Left lung (tissue), 14 donors: ENCODE measurements at places on chromosomes 5 and 9. TPM values are rescaled to one million over a fixed set of nuclear protein-coding genes. Genes with fewer than 3 reads are reported as not detected.
A peak's percentile ranks its signal among the peaks of the same experiment; 100 is the strongest.

CATSPER3 gene
- 1.1 TPM for polyA plus RNA-seq

OR1Q1 gene
- not detected for polyA plus RNA-seq

PCDH1 gene
- 29.8 TPM for polyA plus RNA-seq

PCDHGA4 gene
- polyA plus RNA-seq: 3.1 TPM

NR5A1 gene
- 0.06 TPM for polyA plus RNA-seq

SIMC1 gene
- polyA plus RNA-seq: 30.6 TPM

GDF9 gene
- 1.2 TPM for polyA plus RNA-seq

MELK gene
- polyA plus RNA-seq: 17.7 TPM

ADAMTS13 gene
- polyA plus RNA-seq: 8.4 TPM

FOXE1 gene
- polyA plus RNA-seq: not detected

DNA sequence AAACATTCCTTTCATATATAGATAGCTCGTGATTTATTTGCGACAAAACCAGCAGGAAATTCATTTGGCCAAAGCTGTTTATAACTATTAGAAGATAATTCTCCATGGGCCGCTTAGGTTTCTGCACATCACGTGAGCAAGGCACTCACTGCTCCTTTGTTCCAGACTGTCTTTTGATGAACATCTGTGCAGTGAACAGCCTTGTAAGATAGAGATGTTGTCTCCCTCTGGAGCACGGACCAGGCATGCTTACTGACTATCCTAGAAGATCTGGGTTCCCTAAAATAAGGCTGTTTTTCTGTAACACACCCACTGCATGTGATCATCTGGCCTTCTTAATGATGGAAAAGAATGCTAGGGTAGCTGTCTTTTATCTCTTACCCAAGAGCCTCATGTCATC lies 30.9 kb downstream of the YIPF5 start:
- DNase-seq: no peak

DNA sequence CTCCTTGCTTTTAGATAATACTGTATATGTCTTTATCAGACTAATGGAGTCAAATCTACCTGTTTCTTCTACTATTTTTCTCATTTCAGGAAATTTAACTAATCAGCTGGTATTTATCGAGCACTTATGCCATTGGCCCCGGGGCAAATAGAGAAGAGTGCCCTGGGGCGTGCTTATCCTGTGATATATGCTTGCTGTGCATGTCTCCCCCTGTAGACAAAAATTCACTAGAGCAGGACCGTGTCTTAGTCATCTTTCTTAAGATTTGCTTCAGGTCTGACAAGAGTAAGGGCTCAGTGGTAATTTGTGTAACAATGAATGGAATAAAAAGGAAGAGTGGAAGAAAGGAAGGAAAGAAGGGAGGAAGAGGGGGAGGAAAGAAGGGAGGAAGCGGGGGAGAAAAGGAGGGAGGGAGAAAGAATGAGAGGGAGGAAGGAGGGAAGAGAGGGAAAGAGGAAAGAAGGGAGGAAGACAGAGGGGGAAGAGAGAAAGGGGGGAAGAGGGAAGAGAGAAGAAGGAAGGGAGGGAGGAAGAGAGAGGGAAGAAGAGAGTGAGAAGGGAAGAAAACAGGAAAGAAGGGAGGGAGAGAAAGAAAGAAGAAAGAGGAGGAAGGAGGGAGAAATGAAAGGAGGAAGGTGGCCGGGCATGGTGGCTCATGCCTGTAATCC lies 295.7 kb upstream of the PANK3 start:
- DNase-seq: no peak

- peak; percentile 22 for DNase-seq
Observed at GRCh38 chr5:179121667-179122111, 61.5 kb downstream of the ZNF354C start.

DNA sequence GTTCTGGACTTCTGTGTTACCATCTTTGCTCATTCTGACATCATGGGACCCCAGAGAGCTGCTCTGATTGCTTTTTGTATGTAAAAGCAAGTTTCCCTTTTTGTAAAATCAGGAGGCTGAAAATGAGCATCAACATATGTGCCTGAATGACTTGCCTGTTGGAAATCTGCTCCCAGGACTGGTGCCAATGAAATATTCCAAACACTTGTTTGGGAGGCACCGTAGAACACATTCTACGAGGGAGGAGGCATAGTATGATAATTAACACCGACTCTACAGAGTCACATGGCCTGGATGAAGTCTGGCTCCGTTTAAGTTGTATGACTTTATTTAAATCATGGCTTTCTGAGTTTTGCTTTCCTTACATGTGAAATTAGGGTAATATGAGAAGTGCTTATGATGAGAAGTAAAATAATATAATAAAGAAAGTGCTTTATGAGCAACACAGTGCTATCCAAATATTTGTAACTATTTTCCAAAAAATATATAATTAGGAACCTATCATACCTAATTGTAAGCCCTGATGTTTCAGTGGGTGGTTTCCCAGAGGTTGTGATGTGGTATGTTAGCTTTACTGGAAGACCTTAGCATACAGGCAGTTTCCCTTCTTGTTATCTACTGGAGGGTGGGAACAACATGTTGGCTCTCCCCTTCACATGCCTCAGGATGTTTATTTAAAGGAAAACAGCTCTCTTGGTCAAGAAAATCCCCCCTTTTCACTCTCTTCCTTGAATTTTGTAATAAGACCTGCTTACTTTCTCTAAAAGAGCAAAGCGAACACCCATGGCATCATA lies 238.1 kb downstream of the FBXL7 start:
- no peak for DNase-seq

- no peak for DNase-seq
Observed at GRCh38 chr9:81512641-81513040, 176.7 kb downstream of the TLE1 start.

DNA sequence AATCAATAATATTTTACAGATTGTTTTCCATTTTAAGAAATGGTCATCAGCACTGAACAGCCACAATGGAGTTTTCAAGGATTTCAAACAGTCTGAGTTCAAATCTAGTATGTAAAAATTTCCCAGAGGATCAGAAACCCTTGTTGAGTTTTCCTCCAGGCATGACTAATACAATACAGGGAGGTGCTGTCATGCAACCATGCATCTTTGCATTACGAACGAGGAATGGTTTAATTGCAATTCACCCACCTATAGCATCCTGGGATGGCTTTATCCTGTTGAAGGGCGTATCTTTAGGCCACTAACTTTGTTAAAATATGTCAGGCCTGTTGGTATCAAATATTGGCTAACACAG lies 196.4 kb downstream of the EFNA5 start:
- no peak for DNase-seq

DNA sequence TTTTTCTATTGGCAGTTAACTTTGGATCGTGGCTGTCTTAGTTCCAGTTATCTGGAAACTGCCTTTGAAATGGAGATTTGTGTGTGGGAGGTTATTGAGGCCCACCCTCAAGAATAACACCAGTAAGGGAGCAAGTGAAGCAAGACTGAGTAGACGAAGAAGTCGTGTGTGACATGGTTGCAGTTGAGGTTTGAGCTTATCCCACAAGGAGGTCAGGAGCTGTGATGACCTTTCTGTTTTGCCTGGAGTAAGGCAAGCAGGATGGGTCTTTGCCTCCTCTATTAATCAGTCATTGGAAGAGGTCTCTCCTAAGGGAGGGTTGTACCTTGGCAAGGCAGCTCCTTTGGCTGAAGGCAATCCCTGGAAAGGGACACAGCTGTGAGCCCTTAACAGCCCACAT lies 49.6 kb upstream of the CTXN3 start:
- DNase-seq: no peak

DNA sequence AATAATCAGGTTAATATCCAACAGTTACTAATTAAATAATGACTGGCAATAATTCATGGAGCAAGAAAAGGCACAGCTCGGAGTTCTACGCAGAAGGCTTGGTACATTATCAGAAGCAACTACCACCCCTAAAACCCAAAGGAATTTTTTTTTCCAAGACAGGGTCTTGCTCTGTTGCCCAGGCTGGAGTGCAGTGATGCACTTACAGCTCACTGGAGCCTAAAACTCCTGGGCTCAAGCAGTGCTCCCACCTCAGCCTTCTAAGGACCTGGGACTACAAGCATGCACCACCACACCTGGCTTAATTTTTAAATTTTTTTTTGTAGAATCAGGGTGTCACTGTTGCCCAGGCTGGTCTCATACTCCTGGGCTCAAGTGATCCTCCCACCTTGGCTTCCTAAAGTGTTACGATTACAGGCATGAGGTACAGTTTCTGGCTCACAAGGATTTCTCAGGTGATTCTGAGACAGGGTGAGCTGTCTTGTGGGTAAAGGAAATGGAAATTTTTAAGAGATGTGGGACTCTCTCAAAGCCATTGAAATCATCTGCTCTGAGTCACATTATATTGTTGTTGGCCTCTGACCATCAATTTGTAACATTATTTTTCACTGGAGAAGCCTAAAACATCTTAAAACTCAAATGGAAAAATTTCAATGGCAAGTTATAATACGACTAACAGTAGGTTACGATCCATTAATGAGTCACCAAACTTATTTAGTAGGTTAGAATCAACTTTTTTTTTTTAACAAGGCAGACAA lies 19.7 kb upstream of the HSDL2 start:
- DNase-seq: no peak

- no peak for DNase-seq
Observed at GRCh38 chr5:124732428-124733328, 13.8 kb downstream of the ZNF608 start.

- DNase-seq: no peak
Observed at GRCh38 chr5:34621277-34622097, 34.6 kb upstream of the RAI14 start.

DNA sequence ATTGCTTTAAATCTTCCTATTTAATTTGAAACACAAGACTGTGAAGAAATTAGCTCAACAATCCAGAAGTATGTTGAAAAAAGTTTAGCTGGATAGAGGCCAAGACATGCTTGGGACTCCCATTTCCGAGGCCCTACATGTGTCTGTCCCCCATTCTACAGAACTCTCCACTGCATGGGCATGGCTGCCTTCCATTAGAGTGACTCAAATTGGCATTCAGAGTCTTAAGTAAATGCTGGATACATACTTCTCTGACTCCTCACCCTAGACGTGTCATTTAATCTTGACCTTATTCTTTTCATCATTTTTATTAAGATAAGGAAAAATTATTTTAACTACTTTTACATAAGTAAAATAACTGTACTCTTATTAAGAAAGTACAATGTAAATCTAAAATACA lies 530.4 kb upstream of the CDH9 start:
- DNase-seq: no peak

DNA sequence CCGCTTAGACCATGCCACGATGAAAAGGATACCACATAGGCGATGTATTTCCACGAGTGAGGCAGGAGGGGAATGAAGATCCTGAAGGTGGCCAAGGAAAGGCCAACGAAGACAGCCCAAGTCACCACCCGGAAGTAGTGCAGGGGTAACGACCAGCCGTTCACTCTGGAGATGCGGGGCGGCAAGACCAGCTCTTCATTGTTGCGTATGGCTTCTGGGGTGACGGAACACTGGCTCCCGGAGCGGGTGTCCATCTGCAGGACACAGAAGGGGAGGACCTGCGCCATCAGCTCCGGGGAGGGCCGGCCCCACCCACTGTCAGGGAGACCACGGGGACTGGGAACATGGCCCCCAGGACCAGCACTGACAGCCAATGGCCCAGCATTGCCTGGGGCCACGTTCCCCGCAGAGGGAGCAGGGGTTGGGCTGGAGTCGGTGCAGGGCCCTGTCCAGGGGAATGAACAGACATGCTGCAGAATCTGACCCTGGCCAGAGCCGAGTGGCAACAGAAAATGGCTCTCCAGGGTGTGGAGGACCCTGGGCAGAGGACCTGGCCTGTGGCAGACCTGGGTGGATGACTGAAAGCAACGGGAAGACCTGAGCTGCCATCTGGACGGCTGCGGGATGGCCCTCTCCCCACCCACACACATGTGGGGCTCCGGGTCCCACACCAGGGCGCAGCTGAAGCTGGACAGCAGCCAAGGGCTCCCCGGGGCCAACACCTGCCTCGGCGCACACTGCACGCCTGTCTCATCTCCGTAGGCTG lies 17.7 kb downstream of the ZDHHC11B start:
- DNase-seq: no peak

GRCh38 chr9:110753731-110754231 lies 85.2 kb downstream of the MUSK start:
- no peak for DNase-seq

GRCh38 chr5:65197531-65198455 lies 283.9 kb downstream of the ADAMTS6 start:
- no peak for DNase-seq

DNA sequence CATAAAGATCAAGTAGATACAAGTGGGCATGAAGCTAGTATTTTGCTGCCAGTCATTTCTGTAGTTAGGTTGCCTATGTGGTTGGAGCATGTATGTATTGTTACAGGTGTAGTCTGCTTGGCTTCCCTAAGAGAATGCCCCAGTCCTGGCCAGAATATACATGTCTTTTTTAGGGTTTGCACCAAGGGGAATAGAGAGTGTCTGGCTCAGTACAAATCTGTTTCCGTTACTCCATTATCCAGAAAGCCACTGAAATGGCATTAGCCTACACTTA lies 23.2 kb downstream of the TGFBR1 start:
- no peak for DNase-seq

GRCh38 chr9:7983490-7983889 lies 183.9 kb upstream of the DMAC1 start:
- DNase-seq: no peak

DNA sequence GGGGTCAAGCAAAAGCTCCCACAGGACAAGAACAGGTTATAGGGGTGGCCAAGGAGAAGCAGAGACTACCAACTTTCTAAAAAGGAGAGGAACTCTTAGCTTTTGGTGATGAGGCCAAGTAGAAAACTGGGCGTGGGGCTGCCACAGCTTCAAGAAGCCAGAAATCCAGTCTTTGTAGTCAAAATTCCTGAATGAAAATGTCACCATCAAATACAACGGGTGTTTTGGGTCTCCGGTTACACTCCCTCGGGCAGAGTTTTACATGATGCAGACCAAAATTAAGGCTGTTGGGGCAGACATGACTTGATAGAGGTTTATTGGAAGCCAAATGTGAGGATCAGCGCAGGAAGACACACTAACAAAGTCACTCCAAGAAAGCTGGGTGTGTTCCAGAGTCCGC lies 29.4 kb upstream of the N4BP3 start:
- DNase-seq: no peak

- no peak for DNase-seq
Observed at GRCh38 chr5:56314529-56314928, 81.4 kb upstream of the ANKRD55 start.

DNA sequence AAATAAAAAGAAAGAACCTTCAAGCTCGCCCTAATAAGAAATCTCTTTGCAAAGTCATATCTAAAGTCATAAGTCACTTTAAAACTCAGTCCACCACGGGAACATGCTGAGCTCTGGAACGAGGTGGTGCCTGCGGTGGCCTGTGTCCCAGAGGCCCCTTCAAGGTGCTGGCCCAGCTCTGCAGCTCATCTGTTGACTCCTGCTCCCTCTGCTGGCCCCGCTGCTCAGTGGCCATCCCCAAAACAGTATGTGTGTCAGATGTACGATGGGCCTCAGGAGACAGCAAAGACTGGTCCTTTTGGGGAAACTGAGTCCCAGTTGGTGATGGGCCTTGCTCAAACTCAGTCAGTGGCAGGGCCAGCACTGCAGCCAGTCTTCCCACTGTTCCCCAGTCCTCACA lies 22.8 kb upstream of the FOXB2 start:
- no peak for DNase-seq
